ENCODE measurements at places on chromosomes 1 and 21.

DNA sequence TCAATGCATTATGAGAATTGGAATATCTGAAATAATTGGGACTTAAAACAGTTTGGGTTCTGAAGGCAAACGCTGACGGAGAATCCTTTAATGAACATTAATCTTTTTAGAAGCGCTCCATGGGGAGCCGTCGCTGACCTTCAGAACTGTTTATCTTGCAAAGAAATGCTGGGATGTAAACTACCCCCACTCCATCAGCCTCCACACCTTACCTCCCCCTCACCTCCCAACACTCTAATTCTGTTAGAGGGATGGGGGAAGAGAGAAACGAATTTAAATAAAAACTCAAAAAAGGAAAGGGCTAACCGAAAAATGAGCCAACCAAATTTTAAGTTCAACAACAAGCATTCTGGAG is 44.1 kb upstream of the DNAJC6 start:
- DNase-seq: no peak

- no peak for DNase-seq
These were observed 415.0 kb downstream of the COL11A1 start for GRCh38 chr1:102693345-102693744.

DNA sequence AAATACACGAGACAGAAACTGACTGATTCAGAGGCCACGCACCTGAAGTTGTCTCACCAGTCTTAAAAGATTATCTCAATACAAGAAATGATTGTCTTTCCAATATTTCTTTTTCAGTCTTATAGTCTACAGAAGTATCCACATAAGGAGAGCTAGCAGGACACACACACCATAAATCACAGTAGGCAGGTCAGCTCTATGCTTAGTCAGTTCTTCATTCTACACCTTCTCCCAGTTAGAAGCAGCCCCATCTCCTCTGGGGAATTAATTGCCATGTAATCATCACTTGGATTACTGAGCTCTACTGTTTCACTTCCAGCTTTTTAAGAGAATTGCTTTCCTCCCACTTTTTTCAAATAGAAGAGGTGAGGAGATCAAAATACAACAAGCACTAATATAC is 59.6 kb downstream of the SMYD3 start:
- no peak for DNase-seq

GRCh38 chr1:222583079-222583478 is 6.7 kb downstream of the TAF1A start:
- no peak for DNase-seq

DNA sequence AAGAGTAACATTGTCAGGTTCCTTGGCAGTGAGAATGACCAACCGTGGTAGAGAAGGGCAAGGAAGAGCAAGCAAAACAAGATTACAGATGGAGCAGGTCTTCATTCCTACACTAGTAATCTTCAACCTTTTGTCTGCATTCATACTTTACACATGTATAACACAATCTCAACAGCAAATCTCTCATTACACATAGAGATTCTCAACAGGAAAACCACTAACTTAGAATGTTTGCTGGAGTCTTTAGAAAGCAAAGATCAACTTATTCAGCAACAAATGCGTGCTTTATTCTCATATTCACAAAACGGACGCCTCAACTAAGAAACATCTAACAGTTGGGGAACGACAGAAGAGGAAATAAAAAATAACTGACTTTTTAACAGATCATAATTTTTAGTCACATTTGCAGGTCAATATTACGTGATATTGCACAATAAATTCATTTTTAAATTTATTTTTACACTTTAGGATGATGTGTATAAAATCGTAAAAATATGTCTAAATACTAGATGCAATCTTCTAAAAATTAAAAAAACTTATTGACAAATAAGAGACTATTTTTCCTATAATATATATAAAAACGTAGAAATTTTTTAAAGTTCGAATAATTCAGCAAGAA is 82.9 kb downstream of the ARID4B start:
- no peak for DNase-seq

DNA sequence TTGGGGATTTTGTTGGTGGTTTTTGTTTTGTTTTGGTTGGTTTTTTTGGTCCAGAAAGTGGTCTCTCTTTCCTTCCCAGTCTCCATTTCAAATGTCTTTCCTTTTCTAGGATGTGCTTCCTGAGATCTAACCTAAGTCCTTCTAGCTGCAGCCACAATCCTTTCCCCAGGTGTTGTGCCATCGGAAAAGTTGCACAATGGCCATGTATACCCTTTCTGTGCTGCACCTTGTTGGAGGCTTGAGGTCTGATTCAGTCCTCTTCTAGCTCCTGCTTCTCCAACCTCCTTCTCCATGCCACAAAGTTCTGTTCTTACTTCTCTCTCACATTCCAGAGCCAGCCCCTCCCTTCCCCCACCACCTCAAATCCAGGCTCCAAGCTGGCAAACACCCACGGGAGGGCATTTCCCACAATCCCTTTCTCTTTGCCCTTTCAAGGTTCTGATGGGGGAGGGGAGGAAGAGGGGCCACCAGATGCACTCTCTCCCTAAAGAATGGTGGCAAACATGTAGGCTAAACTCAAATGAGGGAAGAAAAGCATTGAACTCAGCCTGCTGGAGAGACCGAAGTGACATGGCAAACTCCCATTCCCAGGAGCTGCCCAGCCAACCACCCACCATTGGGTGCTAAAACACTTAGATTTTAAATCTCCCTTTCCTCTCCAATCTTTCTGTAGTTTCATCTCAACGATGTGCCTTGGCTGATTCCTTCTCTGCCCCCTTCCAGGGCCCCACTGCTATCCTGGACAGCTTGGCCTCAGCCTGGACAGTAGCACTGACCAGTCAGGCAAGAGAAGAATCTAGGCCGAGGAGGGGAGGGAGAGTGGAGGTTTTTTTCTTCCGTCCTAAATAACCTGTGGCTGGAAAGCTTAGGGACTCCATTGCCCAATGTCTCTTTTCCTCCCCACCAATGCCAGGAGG is 2.9 kb downstream of the KCNJ10 start:
- DNase-seq: no peak

DNA sequence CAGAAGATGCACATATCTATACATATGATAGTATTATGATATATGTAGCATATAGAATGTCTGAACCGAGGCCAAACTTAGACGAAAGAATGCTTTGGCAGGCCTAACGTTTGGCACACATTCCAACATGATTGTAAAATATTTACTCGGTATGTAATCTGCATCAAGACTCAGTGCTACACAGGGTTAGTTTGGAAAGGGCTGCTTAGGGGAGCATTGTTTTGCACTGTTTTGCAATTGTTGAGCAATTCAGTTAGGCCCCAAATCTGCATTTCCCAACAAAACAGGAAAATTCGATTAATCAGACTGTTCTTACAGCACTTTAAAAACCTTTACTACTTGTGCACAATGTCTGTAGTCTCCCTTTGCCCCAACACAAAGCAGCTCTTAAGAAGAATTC is 216.0 kb upstream of the NEGR1 start:
- DNase-seq: no peak

GRCh38 chr1:81554534-81554933 is 246.2 kb upstream of the ADGRL2 start:
- DNase-seq: no peak

DNA sequence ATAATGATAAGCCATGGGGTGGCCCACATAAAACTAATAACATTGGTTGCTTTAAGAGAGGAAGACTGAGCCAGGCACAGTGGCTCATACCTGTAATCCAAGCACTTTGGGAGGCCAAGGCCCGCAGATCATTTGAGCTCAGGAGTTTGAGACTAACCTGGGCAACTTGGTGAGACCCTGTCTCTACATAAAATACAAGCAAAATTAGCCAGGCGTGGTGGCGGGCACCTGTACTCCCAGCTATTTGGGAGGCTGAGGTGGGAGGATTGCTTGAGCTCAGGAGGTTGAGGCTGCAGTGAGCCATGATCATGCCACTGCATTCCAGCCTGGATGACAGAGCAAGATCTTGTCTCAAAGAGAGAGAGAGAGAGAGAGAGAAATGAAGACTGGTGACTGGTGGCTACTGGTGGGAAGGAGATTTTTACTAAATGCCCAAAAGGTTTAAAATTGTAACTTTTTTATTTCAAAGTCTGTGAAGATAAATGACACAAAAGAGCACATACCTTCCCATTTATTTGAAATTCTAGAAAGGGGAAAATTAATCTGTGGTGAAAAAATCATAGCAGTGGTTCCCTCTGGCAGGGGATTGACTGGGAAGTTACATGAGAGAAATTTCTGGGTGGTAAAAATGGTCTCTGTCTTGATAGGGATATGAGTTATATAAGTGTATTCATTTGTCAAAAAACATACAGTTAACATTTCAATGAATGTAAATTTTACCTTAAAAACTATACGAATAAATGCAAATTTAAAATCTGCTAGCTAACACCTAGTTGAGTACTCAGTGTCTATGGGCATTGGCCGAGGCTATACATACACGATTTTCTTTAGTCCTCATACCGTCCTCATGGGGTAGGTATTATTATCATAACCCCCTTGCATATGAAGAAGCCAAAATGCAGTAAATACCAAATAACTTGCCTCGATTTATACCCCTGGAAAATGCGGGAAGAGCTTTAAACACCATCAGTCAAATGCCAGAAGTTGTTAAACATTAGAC is 2.2 kb upstream of the NBPF1 start:
- DNase-seq: no peak

- DNase-seq: no peak
These were observed 49.6 kb downstream of the ST6GALNAC3 start for GRCh38 chr1:76124196-76124595.

GRCh38 chr1:37719572-37720195 is 27.4 kb downstream of the CDCA8 start:
- DNase-seq: no peak

DNA sequence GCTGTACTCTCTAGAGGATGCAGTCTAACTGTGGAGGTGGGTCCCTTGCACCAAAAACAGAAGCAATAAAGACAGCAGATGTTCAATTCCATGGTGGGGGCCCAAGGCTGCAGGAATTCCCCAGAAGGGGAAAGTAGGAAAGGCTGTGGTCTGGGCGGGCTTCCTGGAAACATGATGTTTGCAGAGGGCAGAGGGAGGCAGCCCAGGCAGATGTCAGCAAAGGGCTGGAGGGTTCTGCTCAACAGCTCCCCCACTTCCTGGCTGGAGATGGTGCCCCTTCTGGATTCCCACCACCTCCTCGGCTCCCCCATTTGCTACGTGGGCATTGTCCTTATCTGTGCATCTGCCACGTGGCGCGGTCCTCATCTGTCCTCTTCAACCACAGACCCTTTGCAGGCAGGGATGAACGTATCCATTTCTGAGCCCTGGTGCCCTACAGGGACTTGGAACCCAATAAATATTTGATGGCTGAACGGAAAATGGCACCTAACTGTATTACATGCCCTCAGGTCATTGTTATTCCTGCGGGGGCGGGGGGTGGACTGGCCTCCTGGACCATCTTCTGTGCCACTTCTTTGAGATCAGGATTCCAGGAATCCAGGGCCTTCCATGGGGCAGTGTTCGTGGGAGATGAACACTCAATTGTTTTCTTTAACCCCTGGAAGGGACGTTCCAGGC is 8.4 kb upstream of the GUCA2B start:
- DNase-seq: no peak

DNA sequence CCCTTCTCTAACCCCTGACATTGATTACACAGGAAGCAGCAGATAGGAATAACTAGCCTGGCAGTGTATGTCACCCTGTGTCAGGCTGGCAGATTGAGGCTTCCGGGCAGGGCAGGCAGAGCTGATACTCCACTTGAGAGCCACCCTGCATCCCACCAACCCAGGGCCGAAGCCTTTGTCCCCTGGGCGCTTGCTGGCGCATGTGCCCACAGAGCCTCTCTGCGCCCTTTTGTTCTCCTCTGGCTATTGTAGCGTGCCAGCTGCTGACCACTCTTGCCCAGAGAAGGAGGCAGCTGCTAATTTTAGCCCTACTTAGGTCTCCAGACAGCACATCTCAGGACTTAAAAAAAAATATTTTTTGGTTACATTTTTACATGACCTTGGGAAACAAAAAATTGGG is 304.9 kb downstream of the HHAT start:
- no peak for DNase-seq

DNA sequence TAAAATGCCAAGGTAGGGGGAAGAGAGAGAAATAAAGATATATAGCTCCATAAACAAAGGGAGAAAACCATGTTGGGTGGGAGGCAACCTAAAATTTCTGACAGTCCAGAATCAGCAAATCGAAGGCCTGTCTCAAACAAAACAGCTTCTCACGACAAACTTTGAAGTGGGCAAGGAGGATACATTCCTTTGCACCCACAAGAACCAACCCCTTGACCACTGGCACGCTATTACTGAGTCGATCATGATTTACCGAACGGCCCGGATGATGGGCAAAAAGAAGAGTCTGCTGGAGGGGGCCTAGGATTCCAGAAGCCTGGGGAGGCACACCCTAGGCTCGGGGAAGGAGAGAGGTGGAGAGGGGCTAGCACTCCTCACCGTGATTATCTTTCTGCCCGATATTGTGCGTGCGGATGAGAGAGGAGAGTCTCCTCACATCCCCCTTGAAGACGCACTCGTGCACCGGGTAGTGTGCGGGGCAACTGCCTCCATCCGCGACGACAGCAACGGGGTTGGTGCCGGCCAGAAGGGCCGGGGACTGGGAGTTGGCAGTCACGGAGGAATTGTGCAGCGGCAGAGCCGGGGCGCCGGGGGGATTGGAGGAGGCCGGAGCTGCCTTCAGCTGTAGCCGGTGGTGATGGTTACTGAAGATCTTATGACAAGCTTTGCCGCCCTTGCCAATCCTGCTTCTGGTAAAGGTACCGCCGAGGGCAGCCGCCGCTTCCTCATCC is 756 bp downstream of the ANKRD13C start:
- DNase-seq: no peak

DNA sequence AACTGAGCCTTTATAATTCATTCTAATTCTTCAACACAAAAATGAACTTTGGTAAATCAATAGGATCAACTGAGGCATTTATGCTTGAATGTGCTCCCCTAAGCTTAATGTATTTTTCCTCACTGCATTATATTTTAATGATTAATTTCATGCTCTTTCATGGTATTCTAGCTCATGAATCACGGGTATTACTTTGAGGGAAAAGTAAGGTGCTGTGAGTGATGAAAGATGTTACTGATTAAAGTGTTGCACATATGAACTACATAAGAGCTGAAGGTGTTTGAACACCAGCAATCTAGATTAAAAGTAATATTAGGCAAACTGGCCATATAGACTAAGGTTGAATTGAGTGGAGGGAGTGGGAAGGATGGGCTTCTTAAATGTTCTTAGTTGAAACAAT is 1.9 kb downstream of the DPYD start:
- no peak for DNase-seq

- no peak for DNase-seq
These were observed 43.2 kb upstream of the TMEM51 start for GRCh38 chr1:15110128-15110866.

DNA sequence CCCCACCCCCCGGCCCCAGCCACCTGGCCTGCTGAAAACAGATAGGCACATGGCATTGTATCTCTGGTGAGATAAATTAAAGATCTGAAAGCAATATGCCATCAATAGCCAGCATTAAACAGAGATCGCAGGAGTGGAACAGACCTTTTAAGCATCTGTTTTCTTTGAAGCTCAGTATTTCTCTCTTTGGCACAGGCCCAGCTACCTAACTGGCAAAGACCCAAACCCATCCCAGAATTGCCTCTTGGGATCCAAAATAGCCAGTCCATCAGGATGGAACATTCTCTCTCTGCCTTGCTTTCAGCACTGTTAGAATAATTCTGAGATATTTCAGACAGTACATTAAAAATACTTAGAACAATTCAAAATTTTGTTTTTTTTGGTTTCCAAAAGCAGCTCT is 46.0 kb downstream of the KCNJ6 start:
- no peak for DNase-seq

All from activated CD4-positive, alpha-beta T cell treated with anti-CD3 and anti-CD28 coated beads for 4 hours (primary cell).